ENCODE measurements at places on chromosomes 5 and 9.

DNA sequence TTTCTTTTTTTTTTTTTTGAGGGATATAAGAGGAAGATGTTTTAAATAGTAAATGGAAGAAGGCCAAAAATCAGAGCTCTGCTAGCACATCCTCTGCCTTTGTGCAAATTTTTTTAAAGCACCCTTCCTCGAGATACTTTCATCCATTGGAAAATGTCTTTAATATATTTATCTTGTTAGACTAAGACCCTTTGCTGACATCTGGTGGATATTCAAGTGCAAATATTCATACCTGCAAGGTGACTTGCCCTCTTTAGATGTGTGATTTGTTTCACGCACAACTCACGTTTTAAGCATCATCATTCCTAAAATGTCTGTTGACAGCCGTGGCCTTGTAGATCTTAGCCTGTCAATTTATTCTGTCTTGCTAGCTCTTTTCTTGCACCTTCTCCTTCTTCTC, 258.5 kb downstream of the AGTPBP1 start:
- DNase-seq, result no peak

DNA sequence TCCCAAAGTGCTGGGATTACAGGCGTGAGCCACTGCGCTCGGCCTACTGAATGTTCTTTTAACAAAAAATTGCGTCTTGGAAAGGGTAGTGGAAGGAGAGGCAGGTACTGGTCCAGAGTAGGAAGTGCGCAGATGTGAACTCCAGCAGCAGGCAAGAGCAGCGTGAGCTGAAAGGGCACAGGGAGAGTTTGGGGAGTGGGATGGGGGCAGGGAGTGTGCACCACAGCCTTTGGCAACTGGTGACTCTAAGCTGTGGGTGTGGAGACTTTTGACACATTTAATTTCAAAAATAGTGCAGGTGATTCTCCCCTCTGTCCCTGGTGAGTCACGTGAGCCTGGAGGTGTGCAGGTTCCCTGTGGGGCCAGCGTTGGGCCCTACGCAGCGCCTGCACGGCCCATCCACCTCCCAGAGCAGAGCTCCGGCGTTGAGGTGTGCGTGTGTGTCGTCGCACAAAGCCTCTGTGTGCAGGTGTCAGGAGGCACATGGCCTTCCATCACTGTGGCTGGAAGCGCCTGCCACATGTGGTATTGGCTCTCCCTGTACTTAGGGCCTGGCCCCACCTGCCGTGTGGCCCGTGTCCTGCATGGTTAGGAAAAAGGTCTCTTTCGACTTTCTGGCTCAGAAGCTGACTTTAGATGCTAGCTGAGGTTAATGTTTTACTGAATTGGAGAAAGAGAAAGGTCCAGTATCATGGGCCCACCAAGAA, 11.5 kb downstream of the SQSTM1 start:
- no peak for DNase-seq

GRCh38 chr5:152288499-152288898, 116.6 kb downstream of the NMUR2 start:
- no peak for DNase-seq

- no peak for DNase-seq
Observed at GRCh38 chr9:135338546-135338945, 141.0 kb upstream of the PPP1R26 start.

DNA sequence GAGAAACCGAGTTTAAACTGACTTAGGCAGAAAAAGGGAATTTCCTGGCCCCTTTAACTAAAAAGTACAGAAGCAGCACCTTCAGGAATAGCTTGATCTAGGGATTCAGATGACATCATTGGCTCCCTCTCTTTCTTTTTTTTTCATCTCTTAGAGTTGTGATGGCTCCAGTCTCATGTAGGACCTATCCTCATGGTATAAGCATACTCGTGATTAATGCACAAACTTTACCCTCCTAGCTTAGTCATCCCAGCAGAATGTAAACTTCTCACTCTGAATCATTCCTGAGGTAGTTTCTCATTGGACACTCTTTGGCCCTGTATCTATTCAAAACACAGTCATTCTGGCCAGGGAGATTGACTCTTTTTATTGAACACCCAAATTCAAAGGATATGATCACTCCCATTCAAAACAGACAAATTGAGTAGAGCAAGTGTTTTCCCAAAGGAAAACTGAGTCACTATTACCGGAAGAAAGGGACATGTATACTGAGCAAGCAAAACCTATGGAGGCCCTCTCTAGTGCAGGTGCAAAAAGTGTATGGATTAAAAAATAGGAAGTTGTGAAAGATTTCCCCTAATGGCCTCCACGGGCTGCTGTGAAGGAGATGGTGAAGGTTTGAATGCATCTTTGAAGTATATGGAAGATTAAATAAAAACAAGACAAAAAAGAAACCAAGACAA, 27.6 kb upstream of the SMIM23 start:
- no peak for DNase-seq

DNA sequence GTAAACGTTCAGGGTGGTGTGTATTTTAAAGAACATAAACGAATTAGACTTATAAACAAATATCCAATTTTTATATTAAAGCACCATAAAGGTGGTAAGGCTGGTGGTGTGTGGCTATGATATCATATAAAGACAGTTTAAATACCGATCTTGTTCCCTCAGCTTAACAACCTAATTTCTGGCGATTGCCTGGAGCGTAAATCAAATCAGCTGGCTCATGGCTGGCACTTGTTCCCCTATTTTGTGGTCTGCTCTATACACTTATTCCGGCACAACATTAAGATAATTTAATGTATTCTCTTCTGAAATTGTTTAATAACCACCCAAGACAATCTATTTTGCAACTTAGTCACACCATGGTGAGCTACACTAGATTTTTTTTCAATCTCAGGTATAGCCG, 2.4 kb upstream of the HAPLN1 start:
- DNase-seq, result no peak

- no peak for DNase-seq
Observed at GRCh38 chr5:98031496-98031895, 742.0 kb upstream of the RGMB start.

DNA sequence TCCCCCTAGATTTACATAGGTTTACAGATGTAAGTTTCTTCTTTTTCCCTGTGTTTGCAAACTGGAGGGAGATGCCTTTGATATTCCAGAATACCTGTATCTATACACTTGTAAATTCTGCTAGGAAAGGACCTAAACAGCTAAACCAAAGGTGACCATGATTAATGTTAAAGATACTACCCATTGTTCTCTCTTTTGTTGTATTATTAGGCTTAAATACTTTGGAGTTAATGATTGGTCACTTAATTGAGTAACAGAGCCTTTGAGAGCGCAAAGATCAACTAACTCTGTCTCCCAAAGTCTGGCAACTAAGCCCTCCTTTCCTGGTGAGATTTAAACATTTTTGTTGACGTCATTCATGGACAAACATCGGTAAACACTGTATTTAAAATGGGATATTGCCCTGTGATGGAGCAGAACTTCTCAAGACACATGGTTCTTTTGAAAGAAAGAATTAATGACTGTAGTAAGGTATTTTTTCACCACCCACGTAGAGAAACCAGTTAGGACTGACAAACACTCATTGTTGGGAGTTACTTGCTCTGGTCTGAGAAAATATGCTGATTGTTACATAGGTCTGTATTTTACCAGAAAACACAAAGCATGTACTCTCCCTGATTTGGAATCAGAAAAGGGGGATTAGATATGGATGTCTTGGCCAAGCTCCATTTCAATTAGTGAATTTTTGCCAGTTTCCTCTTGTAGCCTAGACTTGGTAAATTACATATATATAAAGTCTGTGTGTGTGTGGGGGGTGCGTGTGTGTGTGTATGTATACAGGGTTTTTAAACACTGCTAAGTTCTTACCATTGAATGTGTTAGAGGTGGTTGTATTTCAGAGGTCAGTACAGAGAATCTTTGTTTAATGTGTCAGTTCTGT, 4.6 kb downstream of the VCAN start:
- no peak for DNase-seq

DNA sequence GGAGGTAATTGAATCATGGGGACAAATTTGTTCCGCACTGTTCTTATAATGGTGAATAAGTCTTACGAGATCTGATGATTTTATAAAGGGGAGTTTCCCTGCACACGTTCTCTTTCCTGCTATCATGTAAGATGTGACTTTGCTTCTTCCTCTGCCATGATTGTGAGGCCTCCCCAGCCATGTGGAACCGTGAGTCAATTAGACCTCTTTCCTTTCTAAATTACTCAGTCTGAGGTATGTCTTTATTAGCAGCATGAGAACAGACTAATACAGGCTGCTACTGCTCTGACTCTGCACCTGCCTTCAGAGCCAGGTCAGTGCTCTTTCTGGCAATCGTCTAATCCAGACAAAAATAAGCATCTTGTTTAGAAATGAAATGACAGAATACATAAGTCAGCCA, 479.2 kb upstream of the TUSC1 start:
- no peak for DNase-seq

DNA sequence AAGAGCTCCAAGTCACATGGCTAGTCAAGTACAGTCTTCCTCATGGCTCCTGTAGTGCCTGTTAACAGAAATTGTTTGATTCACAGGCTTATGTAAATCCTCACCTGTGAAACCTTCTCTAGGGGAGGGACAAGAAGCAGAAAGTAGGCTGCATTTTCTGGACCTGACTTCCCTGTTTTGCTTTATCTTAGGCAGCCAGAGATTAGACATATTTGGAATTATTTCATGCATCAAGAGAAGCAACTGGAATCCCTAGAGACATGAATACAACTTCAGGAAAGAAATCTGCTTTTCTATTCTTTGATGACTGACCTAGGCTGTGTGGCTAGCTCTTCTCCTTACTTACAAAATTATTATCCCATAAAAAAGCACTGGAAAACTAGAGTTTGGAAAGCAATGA, 52.3 kb downstream of the CAST start:
- DNase-seq, result no peak

DNA sequence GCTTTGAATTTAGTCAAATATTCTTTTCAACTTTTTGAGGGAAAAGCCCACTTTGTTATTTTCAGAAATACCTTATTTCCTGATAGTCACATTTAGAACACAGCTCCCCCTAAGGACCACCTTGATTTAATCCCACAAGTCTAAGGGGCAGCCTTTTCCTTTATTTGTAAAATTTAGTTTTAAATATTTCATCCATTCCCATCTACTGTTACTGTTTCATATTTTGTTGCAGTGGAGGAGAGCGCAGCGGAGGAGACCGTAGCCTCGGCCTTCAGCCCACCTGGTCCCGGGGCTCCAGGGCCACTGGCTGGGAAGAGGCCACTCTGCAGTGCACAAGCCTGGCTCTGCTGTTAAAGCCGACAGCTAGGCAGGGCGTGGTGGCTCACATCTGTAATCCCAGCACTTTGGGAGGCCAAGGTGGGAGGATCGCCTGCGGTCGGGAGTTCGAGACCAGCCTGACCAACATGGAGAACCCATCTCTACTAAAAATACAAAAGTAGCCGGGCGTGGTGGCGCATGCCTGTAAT, 19.6 kb downstream of the LPCAT1 start:
- no peak for DNase-seq

DNA sequence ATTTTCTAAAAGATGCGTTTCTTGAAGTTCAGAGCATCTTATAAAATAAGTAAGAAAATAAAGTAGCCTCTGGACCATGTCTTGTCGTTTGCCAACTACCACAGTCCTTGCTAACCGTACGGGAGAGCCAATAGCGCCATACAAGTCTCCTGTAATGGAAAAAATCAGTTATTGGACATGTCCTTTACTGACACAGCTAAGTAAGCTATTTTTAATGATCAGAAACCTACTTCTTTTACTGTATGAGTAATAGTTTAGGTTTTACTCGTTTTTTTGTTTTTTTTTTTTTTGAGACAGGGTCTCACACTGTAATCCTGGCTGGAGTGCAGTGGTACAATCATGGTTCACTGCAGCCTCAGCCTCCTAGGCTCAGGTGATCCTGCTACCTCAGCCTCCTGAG, 37.7 kb upstream of the RAPGEF6 start:
- DNase-seq, result no peak

- DNase-seq, result no peak
Observed at GRCh38 chr9:101427957-101428655, 7.5 kb downstream of the ALDOB start.

GRCh38 chr9:77453825-77454647, 194.1 kb downstream of the GNA14 start:
- no peak for DNase-seq

- no peak for DNase-seq
Observed at GRCh38 chr5:19855931-19856330, 132.1 kb downstream of the CDH18 start.

DNA sequence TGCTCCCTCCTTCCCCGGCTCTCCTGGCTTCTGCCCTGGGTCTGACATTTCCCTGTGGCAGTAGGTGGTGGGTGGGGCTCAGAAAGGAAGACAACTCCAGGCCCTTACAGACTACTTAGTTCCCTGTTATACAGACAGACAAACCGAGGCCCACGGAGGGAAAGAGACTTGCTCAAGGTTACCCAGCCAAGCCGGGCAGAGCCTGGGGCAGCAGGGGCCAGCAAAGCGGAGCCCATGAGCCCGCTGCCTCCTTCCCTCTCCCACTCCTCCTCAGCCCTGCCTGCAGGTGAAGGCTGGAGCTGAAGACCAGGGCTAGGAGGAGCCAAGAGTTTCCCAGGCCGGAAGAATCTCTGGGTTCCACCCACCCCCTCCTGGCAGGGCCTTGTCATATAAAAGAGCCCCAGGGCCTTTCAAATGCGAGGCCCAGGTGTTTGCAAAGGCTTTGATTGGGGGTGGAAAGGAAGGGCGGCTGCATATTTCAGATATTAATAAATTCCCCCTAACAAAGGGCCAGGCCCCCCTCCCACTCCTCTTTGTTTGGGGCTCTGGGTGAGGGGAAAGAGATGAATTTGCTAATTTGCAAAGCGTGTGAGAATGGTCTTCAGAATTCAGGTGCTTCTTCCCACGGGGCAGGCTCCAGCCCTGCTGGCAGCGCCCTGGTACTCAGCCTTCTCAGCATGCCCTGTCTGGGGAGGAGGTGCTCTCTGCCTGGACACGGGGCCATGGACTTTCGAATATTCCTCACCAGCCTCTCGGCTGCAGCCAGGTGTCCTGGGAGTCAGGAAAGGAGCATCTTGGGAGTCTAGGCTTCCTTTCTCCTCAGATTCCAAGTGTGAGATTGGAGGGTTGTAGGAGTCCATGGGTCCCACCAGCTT, 21.5 kb downstream of the SLC6A7 start:
- no peak for DNase-seq

GRCh38 chr5:110973510-110973909, 98.0 kb upstream of the TSLP start:
- no peak for DNase-seq

GRCh38 chr5:37888476-37888875, 48.6 kb upstream of the GDNF start:
- no peak for DNase-seq

- peak; percentile 96 for DNase-seq
Observed at GRCh38 chr9:128504485-128505413, at the start of gene GLE1. GLE1 (plus strand) TSS chr9:128504719; CDS start chr9:128504806, 87 bp downstream.
